ENCODE measurements at places on chromosomes 4 and X.
A peak's percentile ranks its signal among the peaks of the same experiment; 100 is the strongest.

DNA sequence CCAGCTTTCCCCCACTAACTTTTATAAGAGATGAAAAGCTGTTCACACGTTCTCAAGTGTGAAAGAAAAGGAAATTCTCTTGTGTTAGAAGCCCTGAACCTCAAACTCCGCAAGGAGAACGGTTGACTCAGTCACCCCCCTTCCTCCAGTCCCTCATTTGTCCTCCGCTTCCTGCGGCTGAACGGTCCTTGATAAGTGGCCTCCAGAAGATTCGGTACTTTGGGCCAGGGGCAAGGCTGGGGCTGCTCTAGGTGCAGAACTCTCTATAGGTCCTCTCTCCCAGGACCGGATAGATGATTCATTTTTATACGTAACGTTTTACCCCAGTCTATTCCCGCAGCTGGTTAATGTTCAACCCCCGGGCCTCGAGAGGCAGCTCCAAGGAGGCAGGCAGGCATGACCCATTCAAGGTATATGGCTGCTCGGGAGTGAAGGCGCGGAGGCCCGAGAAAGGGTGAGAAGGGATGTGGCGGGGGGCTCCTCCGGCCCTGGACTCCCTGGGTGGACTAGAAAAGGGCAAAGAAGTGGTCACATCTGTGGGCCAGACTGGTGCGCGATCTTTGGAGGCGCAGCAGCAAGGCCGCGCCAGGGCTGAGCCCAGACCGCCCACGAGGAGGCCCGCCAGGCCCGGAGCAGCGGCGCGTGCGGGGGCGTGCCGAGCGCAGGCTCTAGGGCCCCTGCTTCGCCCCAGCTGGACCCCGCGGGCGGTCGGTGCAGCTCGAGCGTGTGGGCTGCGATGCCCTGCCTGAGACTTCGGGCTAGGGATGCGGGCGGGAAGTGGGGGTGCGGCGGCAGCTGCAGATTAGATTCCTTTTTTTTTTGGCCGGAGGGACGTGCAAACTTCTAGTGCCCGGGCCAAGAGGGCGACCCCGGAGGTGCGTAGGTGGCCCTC is 11.7 kb downstream of the PITX2 start:
- no peak for DNase-seq

- no peak for DNase-seq
Observed at GRCh38 chr4:48949518-48950219, 36.4 kb upstream of the CWH43 start.

GRCh38 chrX:129522184-129523078 is 859 bp downstream of the SMARCA1 start:
- peak; percentile 0 for DNase-seq

DNA sequence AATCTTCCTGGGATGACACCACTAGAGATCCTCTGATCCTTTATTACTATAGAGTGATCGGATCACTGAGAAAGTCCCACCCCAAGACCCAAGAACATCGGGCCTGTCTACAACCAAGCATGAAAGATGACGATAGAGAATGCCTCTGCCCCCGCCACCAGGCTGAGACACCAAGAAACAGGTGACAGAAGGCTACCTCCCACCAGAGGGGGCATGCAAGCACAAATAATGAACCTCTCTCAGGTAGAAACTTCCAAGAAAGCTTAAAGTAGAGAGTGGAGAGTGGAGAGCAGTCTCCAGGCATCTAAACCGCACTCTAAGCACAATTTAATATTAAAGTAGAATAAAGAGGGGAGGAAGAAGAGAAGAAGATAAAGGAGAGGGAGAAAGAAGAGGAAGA is 402.6 kb downstream of the INPP4B start:
- DNase-seq, result no peak

DNA sequence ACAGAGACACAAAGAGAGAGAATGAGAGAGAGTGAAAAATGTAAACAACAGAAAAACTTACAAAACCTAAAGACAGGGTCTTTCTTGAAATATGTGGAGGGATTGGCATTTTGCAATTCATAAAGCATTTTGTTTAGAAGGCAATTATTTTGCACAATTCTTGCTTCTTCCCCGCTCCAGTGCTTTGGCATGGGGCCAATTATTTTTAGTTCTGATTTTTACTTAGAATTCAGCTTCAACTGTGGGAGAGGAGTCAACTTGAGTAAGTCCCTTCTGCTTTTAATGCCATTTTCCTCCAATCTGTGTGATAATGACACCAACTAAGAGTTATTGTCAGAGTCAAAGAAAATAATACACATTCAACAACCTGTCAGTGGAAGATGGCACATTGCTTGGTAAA is 1051.9 kb downstream of the NLGN4X start:
- DNase-seq, result no peak

- no peak for DNase-seq
Observed at GRCh38 chr4:185735866-185736400, 76.1 kb downstream of the SORBS2 start.

- DNase-seq, result no peak
Observed at GRCh38 chrX:48831909-48832291, 3.5 kb downstream of the PCSK1N start.

- DNase-seq, result no peak
Observed at GRCh38 chrX:130267956-130268448, 697 bp downstream of the ZNF280C start.

- DNase-seq, result no peak
Observed at GRCh38 chr4:155491336-155492120, 114.8 kb upstream of the MAP9 start.

GRCh38 chrX:150255441-150256296 is 107.4 kb upstream of the MAMLD1 start:
- DNase-seq, result no peak

GRCh38 chr4:93983140-93983539 is 154.6 kb downstream of the ATOH1 start:
- DNase-seq, result no peak

- no peak for DNase-seq
Observed at GRCh38 chr4:169634975-169635374, 14.6 kb downstream of the CLCN3 start.

DNA sequence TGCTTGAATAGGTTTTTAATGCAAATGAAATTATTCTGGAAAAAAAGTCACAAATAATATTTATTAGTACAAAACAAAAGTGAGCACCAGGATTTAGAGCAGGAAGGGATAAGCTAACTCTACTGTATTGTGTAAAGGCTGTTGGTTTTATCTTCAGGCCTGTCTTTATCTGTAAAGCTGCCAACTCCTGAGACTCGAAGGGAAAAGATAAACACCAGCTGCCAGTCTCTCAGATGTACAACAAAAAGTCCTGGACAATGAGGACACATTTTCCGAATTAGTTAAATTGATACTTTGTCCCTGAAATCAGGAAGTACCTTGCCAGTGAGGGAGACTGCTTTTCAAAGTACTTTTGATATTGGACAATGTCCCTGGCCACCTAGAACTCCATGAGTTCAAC is 8.8 kb downstream of the DDX60 start:
- no peak for DNase-seq

GRCh38 chr4:116724249-116724648 is 361.1 kb downstream of the TRAM1L1 start:
- DNase-seq, result no peak

- no peak for DNase-seq
Observed at GRCh38 chr4:150680651-150681050, 98.7 kb downstream of the MAB21L2 start.

DNA sequence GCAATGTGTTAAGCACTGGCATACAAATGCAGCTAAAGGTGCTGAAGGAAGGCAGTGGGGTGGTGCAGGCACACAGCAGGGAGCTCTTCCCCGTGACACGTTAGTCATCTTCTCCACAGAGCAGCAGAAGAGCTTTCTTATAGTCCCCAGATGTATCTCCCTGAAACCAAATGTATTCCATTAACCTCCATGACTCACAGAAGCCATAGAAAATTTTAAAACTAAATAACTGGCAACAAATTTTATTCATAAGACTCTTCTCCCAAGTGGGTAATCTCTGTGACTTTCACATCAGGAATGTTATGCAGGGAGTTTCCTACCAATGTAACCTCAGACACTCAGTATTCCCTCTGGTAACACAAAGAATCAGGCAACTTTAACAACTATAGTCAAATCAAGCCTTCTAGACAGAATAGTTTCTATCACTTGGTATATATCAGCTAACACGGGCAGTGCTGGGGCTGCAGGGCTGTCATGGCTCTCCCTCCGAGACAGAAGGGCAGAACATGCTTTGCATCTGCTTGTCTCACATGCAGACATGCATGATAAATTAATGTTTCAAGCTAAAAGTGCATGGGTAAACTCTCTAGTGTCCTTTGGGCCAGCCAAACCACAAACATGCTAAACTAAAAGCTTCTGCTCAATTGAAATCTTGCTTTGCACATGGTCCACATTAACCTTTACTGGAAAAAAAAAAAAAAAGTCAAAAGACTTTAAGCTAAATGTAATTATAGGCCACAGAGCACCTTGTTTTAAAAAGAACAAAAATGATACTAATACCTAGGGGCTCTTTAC is 28.2 kb downstream of the ANXA5 start:
- no peak for DNase-seq

GRCh38 chrX:110025395-110025794 is 22.5 kb downstream of the TMEM164 start:
- no peak for DNase-seq

Measured in NCI-H1048 (cell line).